ENCODE measurements at places on chromosomes 5 and 9.

DNA sequence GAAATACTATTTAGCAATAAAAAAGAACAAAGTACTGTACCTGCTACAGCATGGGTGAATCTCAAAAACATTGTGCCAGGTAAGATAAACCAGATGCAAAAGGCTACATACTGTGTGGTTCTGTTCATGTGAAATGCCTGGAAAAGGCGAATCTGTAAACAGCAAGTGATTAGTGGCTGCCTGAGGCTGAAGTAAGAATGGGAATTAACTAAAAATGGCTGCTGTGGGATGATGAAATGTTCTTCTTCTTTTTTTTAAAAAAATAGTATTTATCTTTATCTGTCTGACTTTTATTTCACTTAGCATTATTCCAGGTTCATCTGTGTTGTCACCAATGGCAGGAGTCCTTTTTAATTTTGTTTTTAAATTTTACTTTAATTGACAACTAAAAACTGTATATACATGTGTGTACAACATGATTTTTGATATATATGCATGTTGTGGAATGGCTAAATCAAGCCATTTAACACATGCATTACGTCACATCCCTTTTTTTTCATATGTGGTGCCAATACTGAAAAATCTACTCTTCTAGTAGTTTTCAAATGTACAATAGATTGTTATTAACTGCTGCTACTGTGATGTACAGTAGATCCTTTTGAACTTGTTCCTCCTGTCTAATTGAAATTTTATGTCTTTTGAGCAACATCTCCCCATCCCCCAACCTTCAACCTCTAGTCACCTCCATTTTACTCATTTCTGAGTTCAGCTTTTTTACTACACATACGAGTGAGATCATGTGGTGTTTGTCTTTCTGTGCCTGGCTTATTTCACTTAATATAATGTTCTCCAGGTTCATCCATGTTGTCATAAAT lies 62.9 kb upstream of the TNFAIP8 start:
- no peak for DNase-seq

DNA sequence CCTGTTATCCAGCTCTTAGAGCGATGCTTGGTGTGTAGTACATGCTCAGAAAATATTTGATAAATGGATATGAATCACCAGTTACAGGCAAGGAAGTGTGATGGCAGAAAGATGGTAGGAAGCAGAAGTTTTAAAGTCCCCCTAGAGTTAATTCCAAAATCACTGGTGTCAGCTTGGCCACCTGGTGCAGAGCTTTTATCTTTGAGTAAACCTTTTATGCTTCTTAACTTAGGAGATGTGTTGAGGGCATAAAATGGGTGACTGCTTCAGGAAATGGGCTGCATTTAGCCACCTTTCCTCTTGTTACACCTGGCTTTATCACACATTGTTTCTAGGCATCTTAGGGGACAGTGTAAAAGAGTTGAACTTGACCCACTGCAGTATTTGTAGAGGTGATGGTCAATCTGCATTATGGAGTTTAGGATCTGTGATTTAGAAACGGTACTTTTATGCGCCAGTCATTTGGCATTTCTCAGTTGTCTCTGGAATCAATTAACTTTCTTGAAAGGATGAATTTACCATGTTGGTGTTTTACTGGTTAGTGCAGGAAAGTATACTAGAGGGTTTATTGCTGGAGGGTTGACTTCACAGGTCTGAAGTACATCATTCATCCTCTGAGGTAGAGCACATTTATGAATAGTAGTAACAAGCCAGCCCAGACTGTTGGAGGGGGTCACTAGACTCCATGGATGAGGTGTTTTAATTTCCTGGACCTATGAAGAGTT lies 7.5 kb upstream of the FAM120AOS start:
- no peak for DNase-seq

DNA sequence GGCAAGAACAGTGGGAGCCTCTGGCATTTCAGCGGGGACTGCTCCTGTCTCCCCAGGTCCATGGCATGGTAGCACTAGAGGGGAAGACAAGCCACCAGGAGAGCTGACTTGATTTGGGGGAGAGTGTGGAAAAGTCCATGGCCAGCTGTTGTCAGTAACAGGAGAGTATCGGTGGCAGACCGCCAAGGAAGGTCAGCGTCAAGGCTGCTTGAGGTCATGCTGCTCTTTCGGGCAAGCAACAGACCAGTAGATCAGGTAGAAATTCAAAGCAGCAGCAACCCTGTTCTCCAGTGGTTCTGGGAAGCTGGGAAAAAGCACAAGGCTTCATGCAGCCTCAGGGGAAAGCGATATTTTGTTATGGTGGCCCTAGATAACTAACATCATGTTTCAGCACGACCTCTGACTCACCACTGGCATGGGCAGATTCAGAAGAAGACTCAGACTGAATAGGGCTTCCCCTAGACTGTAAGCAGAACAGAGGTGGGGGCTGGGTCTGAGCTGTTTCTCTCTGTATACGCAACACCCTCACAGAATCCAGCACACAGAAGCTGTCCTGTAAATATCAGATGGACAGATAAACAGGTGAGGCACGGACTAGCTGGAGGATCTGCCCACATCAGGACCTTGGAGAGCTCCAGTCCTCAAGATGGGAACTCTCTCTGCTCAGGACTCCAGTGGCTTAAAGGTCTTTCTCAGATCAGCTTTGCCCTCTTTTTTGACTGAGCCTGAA lies 35.2 kb upstream of the PLEKHG4B start:
- DNase-seq, result peak; percentile 81

DNA sequence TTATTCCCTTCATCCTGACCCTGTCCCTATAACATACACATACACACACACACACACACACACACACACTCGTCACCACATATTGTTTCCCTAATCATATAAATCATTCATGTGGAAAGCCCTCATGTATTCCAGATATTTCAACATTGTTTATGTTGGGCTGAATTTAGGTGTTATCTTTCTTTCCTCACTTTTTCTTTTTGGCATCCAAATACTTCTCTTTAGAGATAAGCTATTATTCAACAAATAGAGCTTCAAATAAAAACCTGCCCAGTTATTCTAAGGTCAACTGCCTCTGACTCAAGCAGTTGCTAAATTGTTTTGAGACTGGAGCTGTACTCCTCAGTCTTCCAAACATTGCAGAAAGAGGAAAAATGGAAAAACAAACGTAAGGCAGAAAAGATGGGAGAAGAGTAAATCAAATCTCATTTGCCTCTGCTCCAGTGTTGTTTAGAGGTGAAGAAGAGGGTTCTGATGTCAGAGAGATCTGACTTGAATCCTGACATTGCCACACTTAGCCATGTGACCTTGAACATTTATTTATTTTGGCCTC lies 215.7 kb downstream of the GAS1 start:
- no peak for DNase-seq

DNA sequence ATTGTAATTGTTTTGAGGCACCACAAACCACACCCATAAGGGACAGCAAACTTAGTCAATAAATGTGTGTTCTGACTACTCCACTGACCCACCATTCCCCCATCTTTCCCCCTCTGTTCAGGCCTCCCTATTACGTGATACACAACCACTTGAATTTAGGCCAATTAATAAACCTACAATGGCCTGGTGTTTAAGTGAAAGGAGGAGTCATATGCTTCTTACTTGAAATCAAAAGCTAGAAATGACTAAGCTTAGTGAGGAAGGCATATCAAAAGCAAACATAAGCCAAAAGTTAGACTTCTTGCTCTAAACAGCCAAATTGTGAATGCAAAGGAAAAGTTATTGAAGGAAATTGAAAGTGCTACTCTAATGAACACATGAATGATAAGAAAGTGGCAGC lies 14.6 kb downstream of the ZBTB43 start:
- DNase-seq, result no peak

DNA sequence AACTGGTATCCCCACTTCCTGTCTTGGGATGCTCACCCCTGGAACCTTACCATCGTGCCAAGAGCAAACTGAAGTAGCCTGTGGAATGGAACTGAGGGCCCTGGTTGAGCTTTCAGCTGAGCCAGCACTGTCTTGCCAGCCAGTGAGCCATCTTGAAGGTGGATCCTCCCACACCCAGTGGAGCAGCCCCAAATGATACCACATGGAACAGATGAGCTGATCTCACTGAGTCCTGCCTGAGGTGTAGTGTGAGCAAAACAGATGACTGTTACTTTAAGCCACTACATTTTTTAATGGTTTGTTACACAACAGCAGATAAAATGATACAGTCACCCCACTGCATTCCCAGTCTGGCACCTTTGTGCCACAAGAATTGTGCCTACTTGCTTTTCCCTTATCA lies 2.2 kb upstream of the PCYOX1L start:
- no peak for DNase-seq

DNA sequence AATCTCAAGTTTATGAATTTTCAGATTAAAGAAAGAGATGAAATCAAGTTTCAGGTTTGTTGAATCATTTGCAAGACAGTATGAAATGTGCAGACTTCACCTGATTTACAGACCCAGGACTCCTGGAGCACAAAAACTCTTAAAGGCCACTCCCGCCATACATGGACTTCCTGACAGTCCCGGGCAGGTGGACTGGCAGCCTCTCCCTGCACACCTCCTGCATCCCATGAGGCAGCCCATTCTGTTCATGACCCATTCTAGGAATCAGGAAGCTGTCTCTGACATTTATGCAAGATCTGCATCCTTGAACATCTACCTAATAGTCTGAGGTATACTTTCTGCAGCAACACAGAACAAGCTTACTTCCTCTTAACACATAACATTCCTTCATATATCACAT lies 5.9 kb downstream of the DDX31 start:
- no peak for DNase-seq

DNA sequence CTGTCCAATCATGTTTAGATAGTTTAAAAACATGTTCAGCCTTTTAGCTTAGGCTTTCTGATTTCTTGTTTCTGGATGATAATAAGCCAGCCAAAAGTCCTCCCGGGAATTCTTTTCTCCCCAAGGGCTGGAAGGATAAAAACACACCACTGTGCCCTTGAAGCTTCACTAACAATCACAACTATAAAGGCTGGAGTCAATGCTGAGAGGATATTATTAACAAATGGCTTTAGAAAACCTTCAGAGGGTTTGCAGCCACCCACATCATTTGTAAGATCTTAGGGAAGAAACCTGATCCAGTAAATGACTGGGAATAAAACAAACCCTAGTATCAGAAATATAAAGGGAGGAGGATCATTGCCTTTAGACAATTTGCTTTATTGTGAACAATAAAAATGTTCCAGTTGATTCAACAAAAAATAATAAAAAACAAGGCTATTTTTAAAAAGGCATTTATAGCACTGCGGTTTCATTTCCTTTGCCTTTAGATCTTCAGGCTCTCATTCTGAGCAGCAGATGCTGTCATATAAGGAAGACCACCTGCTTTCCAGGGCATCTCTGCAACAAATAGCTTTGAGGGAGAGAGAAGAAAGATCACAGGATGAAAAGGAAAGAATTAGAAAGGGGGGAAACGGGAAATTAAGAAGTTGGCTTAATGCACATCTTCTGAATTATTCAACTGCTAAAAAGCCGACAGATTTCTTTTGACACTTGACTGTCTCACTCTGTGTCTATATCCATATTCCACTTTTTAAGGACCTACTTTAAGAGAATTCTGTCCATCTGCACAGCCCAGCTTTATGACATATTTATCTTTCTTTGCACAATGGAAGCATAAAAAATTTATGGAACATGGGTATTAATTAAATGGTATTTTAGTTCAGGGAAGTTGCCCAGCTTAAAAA lies 277.2 kb upstream of the SLC24A2 start:
- no peak for DNase-seq
